ENCODE measurements at places on chromosomes 5 and 9.

GRCh38 chr5:80662108-80662507, 7.3 kb upstream of the DHFR start:
- DNase-seq, result no peak

- no peak for DNase-seq
Measured at GRCh38 chr5:180821538-180821937, 18.9 kb upstream of the MGAT1 start.

DNA sequence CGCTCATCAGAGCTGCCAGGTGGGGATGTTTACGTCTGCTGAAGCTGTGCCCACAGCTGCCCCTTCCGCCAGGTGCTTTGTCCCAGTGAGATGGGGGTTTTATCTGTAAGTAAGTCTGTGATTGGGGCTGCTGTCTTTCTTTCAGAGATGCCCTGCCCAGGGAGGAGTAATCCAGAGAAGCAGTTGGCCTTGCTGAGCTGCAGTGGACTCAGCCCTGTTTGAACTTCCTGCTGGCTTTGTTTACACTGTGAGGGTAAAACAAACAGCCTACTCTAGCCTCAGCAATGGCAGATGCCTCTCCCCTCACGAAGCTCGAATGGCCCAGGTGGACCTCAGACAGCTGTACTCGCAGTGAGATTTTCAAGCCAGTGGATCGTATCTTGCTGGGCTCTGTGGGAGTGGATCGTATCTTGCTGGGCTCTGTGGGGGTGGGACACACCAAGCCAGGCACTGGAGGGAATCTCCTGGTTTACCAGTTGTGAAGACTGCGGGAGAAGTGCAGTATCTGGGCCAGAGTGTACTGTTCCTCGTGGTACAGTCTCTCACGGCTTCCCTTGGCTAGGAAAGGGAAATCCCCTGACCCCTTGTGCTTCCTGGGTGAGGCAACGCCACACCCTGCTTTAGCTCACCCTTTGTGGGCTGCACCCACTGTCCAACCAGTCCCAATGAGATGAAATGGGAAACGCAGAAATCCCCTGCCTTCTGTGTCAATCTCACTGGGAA, 530.1 kb upstream of the DMAC1 start:
- DNase-seq, result no peak

GRCh38 chr9:69466151-69466550, 141.1 kb downstream of the ENTREP1 start:
- no peak for DNase-seq

DNA sequence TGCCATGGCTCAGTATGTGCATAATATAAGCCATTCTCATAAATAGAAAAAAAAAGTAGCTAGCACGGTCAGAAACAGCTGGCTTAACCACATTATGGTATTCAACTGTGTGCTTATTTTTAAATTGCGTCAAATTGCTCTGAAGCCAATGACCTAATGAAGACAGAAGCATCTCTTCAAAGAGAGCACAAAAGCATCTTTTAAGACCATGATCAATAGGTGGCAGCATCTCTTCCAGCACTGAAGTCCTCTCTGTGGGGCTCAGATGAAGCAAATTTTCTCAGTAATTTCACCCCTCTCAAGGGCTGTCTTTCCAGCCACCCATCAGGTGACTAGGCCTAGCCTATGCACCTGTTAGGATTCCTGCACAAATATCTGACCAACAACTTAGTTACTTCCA, 251.4 kb downstream of the GLIS3 start:
- no peak for DNase-seq

GRCh38 chr9:89036383-89036782, 45.1 kb downstream of the S1PR3 start:
- no peak for DNase-seq

- DNase-seq, result no peak
Measured at GRCh38 chr5:106014262-106014661, 1656.5 kb downstream of the EFNA5 start.

DNA sequence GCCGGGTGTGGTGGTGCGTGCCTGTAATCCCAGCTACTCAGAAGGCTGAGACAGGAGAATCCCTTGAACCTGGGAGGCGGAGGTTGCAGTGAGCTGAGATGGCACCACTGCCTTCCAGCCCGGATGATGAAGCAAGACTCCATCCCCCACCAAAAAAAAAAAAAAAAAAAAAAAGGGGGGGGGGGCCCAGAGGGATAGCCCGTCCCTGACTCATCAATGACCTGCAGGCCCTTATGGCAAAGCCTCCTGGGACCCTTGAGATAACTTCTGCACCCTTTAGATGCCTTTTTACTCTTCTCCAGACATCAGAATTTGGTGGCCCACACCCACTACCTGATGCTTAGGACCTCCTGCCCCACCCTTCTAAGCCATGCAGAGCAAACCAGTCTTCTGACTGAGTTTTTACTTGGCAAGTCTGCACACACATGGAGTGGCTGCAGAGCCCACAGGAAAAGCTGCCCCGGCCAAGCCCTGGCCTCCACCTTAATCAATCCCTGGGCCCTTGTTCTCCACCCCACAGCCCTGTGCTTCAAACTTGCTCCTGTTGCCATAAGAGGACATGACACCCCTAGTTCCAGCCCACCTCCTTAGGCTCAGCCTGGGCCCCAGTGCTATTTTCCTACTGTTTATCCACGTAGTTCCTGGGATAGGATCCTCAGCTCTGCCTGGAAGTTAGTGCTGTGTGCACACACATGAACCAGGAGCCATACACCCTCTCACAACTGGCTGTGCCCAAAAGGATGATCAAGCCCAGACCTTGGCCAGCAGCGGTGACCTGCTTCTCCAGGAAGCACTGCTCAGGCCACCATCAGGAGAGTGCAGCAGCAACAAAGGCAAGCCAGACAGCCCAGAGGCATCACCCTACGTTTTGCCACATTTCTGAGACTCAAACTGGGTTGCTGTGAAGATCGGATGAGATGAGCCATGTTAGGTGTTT, 5.1 kb downstream of the MGAT1 start:
- no peak for DNase-seq

- no peak for DNase-seq
Measured at GRCh38 chr5:133406977-133407632, 205.2 kb downstream of the FSTL4 start.

GRCh38 chr5:62779010-62779422, 200.4 kb downstream of the LRRC70 start:
- DNase-seq, result no peak

All from activated T-cell treated with anti-CD3 and anti-CD28 coated beads for 4 hours (primary cell).